NCI-H226 (cell line): ENCODE measurements at places on chromosomes 4 and X.

DNA sequence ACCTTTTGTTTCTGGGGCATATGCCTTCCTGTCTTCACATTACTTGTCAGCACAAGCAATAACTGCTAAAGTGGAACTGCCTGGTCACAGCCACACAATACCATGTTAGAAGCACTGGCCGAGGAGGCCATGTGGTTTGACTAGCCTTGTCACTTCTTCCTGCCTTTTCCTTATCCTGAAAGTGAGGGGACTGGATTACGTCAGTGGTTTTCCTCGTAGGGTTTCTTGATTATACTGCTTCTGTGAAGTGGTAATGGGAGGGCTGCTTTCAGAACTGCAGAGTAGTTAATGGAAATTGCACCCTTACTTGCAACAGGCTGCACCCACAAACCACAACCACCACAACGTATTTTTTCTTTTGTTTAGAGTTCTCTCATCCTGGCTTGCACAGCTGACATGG lies 26.6 kb downstream of the ZRSR2 start:
- DNase-seq = no peak

DNA sequence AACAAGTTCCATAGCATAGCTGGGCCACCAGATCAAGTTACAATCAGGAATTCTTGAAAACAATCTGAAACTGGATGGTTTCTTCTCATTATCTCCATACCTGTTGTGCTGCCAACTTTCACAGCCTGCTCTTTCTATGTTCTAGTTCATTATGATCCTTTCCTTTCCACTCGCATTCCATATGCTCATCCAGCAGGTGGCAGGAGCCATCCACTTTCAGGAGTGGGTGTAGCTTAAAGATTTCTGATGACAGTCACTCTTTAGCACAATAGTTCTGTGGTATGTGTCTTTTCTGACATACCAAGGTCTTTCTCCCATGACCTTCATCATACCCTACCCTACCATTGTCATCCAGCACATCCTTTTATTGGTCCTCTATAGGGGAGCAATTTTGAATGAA lies 46.4 kb downstream of the PAGE2 start:
- DNase-seq = no peak

- no peak for DNase-seq
Measured at GRCh38 chrX:57929373-57929772, 19.1 kb upstream of the ZXDA start.

- no peak for DNase-seq
Measured at GRCh38 chr4:153545822-153546221, 79.7 kb downstream of the TMEM131L start.

DNA sequence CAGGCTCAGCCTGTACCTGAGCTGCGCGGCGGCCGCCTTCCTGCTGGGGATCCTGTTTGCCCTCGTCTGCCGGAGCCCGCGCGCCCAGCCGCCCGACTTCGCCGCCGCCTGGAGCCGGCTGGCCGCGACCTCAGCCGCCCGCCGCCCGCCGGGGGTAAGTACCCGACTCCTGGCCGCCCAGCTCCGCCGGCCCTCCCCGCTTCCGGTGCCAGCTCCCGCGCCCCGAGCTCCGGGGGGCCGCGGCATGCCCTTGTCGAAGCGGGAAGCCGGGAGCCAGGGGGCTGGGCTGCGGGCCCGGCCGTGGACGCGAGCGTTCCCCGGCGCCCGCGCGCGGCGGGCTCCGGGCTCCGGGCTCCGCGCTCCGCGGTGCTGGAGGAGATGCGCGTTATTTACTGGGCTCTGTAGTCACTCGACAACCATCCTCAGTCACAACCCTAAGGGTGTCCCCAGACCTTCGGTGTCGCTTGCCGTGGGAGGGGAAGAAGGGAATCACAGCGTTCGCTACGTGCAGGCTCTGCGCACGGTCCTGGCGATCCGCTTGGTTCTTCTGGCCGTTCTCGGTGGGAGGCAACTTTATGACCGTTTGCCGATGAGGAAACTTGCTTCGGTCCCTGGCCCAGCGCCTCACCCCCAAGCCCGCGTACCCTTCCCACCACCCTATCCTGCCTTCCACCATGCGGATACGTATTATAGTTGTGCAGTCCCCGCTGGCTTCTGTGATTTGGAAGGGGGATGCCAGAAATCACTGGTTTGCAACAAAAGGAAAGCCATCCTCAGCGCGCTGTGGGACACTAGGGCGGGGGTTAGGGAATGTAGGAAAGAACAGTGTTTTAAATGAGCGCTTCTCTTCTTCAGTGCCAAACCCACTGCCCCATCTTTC lies 944 bp downstream of the SNX25 start:
- no peak for DNase-seq

DNA sequence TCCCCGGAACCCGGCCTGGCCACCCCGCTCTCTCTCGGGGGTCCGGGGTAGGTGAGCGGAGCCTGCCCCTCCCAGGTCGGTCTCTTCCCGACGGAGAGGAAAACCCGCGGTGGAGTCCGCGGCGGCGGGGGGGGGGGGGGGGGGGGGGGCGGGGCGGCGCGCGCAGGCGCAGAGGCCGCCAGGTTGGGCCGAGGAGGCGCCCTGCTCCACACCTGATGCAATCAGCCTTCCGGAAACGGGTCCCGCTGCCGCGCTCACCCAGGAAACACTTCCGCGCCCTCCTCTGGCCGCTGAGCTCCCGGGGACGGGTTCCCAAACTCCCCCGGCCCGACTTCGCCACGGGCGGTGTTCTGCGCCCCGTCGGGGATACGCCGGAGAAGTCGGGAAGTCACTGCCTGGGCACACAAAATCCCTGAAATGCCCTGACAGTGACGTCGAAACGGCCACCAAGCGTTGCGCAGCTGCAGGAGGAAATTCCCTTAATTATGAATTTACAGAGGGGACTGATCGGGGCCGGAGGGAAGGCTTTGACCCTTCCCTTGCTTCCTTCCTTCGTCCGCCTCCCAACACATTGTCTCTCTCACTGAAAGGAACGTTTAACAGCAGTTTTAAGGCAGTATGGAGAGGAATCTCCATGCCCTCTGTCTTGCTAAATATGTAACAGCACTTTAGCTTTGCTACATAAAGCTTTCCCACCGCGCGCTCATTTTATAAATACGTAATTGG lies 2.1 kb upstream of the APBB2 start:
- peak; percentile 77 for DNase-seq

DNA sequence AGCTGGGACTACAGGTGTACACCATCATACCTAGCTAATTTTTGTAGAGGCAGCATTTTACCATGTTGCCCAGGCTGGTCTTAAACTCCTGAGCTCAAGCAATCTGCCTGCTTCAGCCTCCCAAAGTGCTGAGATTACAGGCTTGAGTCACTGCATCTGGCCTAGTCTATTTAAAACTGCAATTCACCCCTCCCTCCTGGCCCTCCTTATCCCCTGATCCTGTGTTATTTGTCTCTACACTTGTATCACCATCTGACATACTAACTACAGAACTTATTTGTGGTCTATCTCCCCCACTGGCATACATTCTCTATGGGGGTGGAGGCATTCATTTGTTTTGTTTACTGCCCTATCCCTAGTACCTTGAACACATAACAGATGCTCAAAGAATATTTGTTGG lies 23.7 kb downstream of the CC2D2A start:
- no peak for DNase-seq

DNA sequence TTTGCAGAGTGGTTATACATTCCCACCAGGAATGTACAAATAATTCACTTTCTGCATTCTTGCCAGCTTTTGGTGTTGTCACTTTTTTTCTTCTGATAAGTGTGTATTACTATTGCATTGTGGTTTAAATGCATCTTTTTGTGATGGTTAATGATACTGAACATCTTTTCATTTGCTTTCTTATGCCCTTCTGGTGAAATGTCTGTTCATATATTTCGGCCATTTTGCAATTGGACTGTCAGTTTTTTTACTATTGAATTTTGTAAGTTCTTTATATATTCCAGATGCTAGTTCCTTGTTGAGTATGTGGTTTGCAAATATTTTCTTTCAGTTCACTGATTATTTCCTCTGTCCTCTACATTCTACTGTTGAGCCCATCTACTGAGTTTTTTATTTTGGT lies 19.4 kb upstream of the BMP2K start:
- DNase-seq = no peak

DNA sequence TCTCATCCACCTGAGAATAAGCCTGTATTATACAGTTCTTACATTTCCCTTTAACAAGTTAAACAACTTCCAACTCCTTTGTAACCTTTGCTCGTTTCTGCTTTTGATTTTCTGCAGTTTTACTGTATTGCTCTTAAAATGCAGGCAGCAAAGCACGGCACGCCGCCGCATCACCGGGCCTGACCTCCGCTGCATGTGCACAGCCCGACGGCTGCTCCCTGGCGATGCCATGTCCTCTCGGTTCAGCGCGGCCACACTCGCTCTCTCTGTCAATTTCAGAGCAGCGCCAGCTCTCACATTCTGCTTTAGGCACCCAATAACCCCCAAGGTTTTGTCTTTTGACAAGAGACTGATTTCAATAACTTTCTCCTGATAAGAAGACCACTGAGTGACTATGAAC lies 60.3 kb downstream of the DCTD start:
- no peak for DNase-seq

- no peak for DNase-seq
Measured at GRCh38 chr4:3019145-3019846, 55.0 kb downstream of the HTT-AS start.

DNA sequence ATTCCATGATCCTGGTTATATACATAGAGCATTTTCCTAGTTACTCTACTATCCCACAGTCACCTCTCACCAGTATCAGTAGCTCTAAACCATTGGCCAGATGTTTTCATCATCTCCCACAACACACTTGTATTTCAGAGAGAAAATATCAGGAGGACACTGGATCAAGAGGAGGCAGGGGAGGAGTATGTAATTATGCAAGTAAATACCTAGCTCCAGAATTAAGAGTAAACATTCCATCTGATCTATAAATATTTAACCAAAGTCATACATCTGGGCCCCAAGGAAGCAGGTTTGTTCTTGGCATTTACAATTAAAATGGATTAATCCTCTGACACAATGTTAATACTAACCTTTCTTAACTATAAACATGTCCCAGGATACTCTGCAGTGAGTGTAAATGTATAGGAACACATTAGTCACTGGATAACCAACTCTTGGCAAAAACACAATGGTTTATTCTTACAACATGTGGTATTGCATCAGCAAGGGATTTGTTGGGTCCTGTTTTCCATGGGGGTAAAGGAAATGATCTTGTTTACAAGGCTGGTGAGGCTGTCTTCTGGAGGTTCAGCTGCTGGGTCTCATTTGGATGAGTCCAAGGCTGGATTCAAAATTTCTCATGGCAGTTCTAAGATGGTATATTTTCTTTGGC lies 170.1 kb downstream of the ATG4A start:
- peak; percentile 10 for DNase-seq

- peak; percentile 66 for DNase-seq
Measured at GRCh38 chr4:68249434-68249833, 3.9 kb upstream of the TMPRSS11B start.

DNA sequence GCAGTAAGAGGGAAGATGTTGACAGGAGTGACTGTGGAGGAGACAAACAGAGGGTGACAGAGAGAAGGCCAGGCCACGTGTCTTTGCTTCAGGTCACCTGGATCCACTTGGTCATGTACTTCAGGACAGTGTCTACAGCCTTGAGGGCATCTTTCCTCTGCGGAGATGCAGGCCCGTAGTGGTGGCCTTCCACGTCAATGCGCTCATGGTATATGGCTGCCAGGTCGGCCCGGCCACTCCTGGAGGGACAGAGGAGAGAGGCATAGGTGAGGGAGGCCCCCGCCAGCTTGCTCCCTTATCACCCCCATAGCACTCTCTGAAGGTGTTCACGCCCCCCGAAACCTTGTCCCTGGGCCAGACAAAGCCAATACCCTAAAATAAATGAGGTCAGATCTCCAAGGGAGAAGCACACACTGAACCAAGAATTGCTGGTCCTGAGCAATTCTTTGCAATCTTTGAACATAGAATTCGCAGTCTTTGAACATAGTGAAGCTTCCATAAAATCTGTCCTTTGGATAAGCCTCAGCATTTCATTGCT lies 99.9 kb downstream of the ENPP6 start:
- DNase-seq = no peak

GRCh38 chrX:47214435-47215077 lies 3.9 kb upstream of the CDK16 start:
- DNase-seq = no peak

DNA sequence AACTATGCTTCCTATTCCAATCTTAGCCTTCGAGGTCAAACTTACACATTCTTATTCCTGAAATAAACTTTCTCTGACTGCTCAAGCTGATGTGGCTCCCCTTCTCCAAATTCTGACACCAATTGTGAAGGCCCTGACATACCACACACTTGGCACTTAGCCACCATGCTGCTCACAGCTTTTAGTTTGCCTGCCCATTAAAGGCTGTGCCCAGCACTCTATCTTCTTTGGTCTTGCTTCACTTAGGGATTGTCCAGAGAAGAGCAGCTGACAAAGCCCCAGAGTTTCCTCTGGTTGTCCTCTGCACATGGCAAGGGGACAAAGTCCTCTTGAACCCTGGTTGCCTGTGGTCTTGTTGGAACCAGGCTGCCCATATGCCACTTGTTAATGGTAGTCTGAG lies 126.1 kb downstream of the ARHGEF9 start:
- no peak for DNase-seq

GRCh38 chr4:20528508-20528907 lies 171.8 kb upstream of the PACRGL start:
- DNase-seq = peak; percentile 5

- DNase-seq = no peak
Measured at GRCh38 chrX:130523460-130524394, 121.9 kb downstream of the RBMX2 start.

DNA sequence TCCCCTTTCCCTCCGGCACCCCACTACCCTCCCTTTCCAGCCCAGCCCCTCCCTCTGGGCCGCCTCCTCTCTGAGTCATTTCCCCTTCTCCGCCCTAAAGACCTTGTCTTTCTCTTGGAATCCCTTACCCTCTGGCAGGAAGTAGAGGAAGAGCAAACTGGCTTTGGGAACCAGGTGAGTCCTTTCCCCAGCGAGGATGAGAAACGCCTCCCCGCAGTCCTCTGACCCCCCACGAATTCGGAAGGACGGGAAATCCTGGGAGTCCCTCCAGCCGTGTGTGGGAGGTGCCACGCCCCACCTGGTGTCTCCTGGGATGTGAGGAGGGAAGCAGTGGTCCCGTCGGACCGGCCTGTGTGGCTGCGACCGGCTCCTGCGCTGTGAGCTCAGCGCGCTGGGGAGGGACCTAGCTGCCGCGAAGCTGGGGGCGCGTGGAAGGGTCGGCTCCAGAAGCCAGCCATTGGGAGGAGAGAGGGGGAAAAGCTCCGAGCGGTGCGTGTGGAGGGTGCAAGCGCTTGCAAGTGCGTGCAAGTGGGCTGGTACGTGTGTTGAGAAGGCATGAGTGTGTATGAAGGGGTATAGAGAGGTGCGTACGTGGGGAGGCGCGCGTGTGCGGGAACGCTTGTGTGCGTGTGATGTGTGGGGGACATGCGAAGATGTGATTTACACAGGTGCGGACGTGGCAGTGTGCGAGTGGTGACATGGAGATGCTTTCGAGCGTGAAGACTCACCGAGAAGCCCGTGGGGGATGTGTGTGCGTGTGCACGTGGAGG lies 46.3 kb downstream of the TEX13B start:
- DNase-seq = peak; percentile 14

DNA sequence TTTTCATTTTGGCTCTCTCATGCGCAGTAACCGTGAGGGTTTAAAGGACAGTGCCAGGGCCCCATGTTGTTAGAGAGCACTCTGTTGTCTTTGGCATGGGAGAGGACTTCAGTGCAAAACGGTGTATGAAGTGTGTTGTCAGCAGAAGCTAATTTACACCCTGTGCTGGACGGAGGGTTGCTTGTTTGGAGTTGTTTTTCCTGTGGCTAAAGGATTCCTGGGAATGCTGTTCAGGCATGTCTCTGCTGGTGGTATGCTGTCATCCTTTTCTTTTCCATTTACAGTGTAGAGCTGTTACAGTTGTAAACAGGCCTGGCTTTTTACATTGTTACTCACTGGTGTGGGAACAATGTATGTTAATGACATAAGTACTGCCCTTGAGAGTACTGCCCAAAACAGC lies 206.3 kb downstream of the CBR4 start:
- peak; percentile 53 for DNase-seq

GRCh38 chr4:98937986-98938720 lies 9.2 kb upstream of the EIF4E start:
- DNase-seq = peak; percentile 42
